Neural crest cell (in vitro differentiated cells): ENCODE measurements at places on chromosomes 5 and 9. TPM values are rescaled to one million over a fixed set of nuclear protein-coding genes. Genes with fewer than 3 reads are reported as not detected.

- DNase-seq: no peak
These were observed 134.7 kb upstream of the SPDL1 start for GRCh38 chr5:169448826-169449225.

- peak; percentile 24 for DNase-seq
These were observed 72.1 kb downstream of the COL27A1 start for GRCh38 chr9:114227288-114228015.

- DNase-seq: no peak
These were observed 12.1 kb downstream of the C9orf50 start for GRCh38 chr9:129608561-129609481.

DNA sequence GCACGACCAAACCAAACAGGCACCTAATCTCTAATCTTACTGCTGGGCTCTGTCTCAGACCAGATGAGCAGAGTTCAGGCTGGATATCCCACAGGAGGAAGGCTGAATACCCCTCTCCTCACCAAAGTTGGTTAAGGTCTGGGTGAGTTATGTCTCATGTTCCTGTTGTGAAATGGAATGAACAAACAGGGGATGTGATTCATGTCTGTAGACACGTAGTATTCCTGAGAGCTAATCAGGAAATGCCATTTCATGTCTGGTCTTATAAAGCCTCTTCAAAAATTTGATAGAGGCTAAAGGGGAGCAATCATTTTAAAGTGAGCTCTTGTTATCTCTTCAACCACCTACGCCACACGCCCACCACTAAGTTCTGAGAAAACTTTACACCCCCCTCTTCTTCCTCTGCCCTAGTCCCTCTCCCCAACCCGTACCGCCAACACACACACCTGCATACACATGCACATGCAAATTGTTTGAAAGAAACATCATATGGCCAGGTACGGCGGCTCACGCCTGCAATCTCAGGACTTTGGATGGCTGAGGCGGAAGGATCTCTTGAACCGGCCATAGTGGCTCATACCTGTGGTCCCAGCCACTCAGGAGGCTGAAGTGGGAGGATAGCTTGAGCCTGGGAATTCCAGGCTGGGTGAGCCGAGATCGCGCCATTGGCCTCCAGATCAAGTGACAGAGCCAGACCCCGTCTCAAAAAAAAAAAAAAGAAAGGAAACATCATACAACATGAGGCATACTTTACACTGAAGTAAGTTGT, 69.8 kb upstream of the RAI14 start:
- no peak for DNase-seq

GRCh38 chr5:126016256-126016655, 407.0 kb upstream of the GRAMD2B start:
- no peak for DNase-seq

- DNase-seq: no peak
These were observed 319.2 kb downstream of the GADD45G start for GRCh38 chr9:89923961-89924504.

DNA sequence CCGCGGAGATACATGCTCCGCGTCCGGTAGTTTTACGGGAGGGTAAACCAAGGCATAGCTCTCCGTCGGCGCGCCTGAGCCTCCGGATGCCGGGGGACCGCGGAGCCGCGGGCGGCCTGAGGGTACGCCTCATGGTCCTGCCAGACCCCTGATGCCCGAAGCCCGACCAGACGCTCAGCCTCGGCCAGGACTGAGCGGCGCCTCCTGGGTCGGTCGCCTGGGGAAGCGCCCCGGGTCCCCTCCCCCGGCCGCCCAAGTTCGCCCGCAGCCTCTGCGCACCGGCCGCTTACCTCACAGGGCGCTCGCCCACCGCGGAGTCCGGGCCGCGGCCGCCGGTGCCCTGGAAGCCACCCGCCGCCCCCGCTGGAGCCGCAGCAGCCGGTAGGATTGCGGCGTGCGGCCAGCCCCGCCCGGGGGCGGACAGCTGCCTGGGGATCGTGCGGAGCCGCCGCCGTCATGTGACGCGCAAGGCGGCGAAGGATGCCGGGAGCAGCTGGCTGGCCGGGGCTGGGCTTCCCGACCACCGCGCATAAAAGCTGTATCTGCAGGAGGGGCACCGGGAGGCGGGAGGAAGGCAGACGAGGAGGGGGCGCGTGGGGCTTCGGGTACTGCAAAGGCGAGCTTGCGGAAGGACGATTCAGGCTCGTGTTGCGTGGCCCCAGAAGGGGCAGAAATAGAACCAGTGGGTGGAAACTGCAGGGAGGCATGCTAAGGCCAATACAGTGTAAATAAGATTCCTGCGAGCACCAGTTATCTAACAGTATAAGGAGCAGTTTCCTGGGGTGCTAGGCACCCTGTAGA, at the start of gene FBXO10:
TSS of gene FBXO10 (minus strand) at position 460 of the 801 bp plus-strand sequence. CDS start 34,612 bp downstream, outside the sequence.
- peak; percentile 79 for DNase-seq

DNA sequence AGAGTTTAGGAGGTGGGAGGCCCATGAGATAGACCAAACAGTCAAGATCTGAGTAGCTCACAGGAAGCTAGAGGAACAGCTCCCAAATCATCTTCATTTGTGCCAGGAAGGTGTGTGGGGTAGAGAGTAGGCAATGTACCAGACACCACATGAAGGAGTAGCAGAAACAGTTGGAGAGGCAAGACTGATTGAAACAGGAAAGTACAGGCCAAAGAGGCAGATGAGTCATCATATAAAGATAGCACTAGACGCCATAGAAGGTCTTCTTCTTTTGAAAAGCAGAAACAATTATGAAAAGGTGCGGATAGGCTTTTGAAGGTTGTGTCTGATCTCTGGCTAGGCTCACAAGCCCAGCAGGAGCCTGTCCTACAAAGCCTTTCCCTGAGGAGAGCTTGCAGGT, 62.7 kb upstream of the PALM2AKAP2 start:
- no peak for DNase-seq

DNA sequence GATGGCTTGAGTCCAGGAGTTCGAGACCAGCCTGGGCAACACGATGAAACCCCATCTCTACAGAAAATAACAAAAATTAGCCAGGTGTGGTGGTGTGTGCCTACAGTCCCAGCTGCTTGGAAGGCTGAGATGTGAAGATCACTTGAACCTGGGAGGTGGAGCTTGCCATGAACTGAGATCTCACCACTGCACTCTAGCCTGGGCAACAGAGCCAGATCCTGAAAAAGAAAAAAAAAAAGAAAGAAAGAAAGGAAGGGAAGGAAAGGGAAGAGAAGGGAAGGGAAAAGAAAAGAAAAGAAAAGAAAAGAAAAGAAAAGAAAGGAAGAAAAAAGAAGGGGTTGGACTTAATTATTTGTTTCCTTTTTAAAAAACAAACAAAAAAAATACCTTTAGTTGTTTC, 764.2 kb downstream of the IRX1 start:
- no peak for DNase-seq

DNA sequence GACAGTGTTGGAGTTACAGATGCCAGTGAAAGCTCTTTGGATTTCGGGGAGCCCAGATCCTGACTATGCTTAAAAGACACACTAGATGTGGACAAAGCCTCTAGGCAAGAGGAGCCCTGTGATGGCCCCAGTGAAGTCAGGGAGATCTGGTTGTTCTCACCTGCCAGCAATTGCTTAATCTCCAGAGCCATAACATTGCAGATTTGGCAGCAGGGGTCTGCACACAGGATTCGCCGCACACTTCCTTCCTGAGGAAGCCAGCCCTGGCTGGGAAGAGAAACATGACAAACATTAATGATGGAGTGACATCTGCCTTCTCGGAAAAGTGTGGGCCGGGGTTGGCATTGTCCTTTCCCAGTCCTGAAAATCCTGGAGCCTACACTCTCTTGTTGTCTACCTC, 65.2 kb upstream of the PHF24 start:
- DNase-seq: no peak

The PCDHGB4 gene
- total RNA-seq: 4.2 and 5.3 TPM in 2 replicates

The DOCK8 gene
- total RNA-seq: 0.58 and 0.68 TPM in 2 replicates

DNA sequence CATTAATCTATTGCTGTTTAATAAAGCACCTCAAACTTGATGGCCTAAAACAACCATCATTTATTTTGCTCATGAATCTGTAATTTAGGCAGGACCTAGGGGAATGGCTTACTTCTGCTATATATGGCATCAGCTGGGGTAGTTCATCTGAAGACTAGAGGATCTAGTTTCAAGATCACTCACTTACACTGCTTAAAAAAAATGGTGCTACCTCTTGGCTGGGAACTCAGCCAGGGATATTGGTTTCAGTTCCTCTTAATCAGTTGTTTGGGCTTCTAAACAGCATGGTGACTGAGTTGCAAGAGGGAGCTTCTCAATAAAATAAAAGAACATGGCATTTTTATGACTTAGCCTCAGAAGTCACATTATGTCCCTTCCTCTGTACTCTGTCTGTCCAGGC, 142.0 kb downstream of the FAM114A2 start:
- DNase-seq: no peak

- no peak for DNase-seq
These were observed 126.8 kb upstream of the PTPN3 start for GRCh38 chr9:109624896-109625295.
